ENCODE measurements at places on chromosomes 6 and 20.

- no peak for DNase-seq
Observed at GRCh38 chr6:145352382-145353080, 382.8 kb downstream of the EPM2A start.

DNA sequence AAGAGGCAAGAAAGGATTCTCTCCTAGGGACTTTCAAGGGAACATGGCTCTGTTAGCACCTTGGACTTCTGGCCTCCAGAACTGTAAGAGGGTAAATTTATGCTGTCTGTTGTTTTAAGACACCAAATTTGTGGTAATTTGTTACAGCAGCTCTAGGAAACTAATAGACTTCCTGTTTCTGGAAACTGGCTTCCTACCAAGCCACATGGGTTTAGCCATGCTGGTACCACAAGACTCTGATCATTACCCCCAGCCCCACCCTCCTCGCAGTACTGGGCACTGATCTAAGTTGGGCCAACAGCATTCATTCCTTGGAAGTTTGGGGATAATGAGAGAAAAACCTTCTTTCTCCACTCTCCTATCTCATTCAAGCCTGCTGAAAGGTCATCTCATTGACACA, 109.5 kb upstream of the SMLR1 start:
- no peak for DNase-seq

DNA sequence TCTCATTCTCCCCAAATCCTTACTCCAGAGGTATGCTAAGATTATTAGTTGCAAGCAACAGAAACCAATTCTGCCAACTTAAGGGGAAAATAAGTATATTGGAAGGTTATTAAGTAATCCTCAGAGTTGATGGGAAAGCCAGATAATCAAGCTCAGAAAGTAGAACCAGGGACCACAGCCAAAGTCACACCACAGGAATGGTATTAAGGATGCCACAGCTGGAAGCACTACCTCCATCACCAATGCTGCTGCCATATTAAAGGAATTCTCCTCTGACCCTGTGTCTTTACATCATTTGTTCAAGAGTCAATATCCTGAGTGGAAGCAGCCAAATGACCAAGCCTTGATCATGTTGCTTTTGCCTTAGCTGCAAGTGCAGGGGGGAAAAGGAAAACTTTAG, 9.9 kb downstream of the PROCR start:
- DNase-seq = no peak

GRCh38 chr20:5197270-5197827, 70.5 kb downstream of the CDS2 start:
- DNase-seq = no peak

DNA sequence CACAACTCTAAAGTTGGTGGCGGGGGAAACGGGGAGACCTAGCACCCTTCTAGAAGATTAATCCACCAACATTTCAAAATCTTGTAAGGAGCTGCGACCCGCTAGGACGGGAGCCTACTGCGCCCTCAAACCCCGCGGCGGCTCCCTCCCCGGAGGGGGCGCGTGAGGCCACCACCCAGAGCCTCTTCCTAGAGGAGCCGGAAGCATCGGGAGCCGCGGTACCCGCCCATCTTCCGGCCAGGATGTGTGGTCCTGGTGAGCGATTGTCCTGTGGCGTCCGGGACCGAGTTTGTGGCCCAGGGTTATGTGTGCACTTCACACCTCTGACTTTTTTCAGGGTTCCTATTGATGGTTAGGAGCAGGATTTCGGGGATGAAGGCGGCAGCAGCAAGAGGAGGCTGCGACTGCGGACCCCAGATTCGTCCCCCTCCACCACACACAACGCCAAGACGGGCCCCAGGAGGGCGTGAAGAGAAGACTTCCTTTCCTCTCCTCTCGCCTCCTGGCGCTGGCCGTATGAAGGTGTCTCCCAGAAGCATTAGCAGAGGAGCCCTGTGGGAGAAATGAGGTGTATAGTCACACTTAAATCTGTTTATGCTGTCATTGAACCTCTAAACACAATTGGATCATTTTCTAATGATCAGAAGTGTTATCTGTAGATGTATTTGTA, 10.7 kb downstream of the ZNF165 start:
- no peak for DNase-seq

GRCh38 chr20:38238829-38239228, 21.7 kb downstream of the KIAA1755 start:
- no peak for DNase-seq

GRCh38 chr6:31407699-31408098, 4.3 kb downstream of the MICA start:
- DNase-seq = no peak
